ENCODE measurements at places on chromosomes 1 and 21. TPM values are rescaled to one million over a fixed set of nuclear protein-coding genes. Genes with fewer than 3 reads are reported as not detected.

DNA sequence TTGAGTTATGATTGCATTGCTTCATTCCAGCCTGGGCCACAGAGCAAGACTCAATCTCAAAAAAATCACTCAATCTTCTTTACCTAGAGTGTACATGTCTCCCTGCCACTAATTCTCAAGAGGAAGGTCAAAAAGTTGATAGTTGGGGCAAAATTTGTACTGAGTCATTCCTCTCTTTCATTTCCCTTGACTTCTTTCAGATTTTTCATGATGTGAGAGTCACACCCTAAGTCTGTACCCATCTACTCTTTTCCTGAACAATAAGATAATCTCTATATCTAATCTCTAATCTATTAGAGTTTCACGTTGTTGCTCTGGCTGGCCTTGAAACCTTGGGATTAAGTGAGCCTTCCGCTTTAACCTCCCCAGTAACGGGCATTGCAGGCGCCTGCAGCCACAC lies 1.1 kb upstream of the BRDT start:
- H3K4me1 ChIP-seq: peaks cover 15% of the 10 kb centered on the region
- H3K27me3 ChIP-seq: peaks cover 1% of the 10 kb centered on the region
- H3K36me3 ChIP-seq: no peaks in the 10 kb centered on the region
- no peak for DNase-seq

DNA sequence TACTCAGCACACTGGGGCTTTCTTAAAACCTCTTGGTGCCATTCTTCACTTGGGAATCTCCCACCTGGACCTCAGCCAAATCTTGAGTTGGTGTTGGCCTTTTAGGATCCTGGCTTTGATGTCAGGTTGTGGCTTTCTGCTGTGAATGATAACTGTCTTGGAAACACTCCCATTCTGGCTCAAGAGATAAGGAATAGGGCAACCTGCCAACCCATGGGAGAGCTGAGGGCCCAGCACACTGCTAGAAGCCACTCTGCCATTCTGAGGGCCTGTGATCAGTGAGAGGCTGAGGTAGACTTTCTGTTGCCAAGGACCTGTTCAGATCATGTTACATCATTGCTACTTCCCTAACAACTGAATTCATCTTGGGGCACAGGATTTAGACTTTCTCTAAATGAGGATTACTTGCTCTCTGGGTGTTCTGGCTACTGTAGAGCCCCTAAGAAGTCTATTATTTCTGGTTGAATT lies 45.8 kb downstream of the TTC39A start:
- H3K36me3 ChIP-seq: no peaks in the 10 kb centered on the region
- DNase-seq: no peak
- H3K4me3 ChIP-seq: no peak overlapping the region
- H3K4me1 ChIP-seq: peaks cover 13% of the 10 kb centered on the region

- H3K27me3 ChIP-seq: peaks cover 35% of the 10 kb centered on the region
- H3K36me3 ChIP-seq: no peaks in the 10 kb centered on the region
- H3K4me1 ChIP-seq: peaks cover 24% of the 10 kb centered on the region
Measured at GRCh38 chr21:38989745-38990423, 184.2 kb downstream of the ETS2 start.

GRCh38 chr1:201715801-201716741 lies 112.9 kb upstream of the IPO9 start:
- H3K36me3 ChIP-seq: no peaks in the 10 kb centered on the region
- DNase-seq: no peak
- no peak overlapping the region for H3K27ac ChIP-seq
- no peaks in the 10 kb centered on the region for H3K27me3 ChIP-seq
- no peaks in the 10 kb centered on the region for H3K4me1 ChIP-seq

- no peak for DNase-seq
- H3K27ac ChIP-seq: no peak overlapping the region
- peaks cover 8% of the 10 kb centered on the region for H3K4me1 ChIP-seq
Measured at GRCh38 chr1:204317170-204317569, 42.6 kb downstream of the PLEKHA6 start.

GRCh38 chr1:170734412-170735175 lies 70.7 kb downstream of the PRRX1 start:
- H3K27ac ChIP-seq: no peak overlapping the region
- no peaks in the 10 kb centered on the region for H3K4me1 ChIP-seq
- DNase-seq: no peak
- H3K4me3 ChIP-seq: no peak overlapping the region
- no peaks in the 10 kb centered on the region for H3K36me3 ChIP-seq

DNA sequence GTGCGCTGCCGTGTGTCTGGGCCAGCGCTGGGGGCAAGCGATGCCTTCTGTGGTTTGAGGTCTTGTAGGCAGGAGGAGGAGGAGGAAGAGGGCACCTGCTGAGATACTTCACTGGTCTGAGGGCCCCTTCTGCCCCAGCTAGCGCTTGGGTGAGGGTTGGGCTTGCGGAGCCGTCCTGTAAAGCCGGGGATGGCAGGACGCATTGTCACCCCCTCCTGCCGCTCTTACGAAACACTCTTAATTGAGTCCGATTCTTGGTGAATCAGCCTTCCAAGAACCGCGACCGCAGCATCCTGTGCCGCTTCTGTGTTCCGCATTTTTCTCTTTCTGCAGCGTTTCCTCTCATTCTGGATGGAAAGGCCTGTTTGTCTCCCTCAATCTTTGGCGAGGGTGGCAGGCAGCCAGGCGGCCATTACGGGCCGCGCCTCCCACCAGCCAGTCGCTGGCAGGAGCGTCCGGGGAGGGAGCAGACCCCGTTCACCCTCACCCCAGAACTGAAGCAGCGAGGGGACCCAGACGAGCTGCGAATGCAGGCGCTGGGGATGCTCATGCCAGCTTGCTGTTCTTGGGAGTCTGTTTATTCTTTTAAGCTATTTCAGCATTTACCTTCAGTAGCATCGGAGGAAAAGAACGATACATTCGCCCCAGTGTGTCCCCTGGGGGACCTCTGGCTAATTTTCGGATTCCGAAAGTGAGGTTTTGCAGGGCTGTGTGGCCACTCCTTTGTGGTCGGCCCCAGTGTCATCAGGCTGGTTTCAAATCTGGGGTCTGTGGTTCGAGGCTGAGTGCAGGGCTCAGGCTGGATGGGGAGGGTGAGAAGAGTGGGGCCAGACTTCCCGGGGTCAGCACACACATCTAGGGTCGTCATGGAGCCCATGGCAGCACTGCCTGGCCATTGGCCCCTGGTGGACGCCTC lies 62.7 kb downstream of the SKI start:
- H3K4me3 ChIP-seq: peak overlapping the region; percentile 76
- peak overlapping the region; percentile 95 for H3K27ac ChIP-seq
- H3K36me3 ChIP-seq: peaks cover 5% of the 10 kb centered on the region

GRCh38 chr1:2150801-2151200 lies 43.8 kb downstream of the FAAP20 start:
- DNase-seq: no peak
- no peak overlapping the region for H3K27ac ChIP-seq
- H3K36me3 ChIP-seq: peaks cover 4% of the 10 kb centered on the region
- H3K27me3 ChIP-seq: no peaks in the 10 kb centered on the region

- no peak overlapping the region for H3K27ac ChIP-seq
- no peak overlapping the region for H3K4me3 ChIP-seq
- H3K36me3 ChIP-seq: no peaks in the 10 kb centered on the region
Measured at GRCh38 chr21:37532868-37533780, 166.6 kb downstream of the DYRK1A start.

DNA sequence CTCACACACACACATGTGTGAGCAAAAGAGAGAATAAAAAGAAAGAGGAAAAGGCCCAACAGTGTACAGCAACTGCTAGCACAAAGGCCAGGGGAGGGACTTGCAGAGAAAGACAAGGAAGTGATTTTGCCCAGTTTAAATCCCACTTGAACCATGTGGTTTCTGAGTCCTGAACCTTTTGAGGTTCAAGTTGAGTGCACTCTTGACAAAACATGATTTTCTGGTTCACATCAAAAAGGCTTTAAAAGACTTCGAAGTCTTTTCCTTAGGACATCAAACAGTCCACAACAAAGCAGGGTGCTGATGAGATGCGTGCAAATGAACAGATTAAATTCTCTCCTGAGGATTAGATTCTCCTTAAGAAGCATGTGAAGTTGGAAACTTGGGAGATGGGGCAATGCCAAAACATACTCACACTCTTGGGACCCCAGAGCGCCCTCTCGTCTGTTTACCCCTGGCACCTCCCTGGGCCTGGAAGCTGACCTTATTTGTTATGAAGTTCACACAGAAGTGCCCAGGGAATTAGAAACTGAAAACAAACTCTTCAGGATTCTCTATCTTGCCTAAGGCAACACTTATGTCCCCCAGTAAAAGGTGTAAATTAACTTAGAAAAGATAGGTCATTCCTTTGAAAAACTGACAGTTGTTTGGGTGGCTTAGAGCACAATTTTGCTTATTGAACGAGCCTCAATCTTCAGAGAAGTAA lies 31.5 kb downstream of the RNF220 start:
- H3K27ac ChIP-seq: no peak overlapping the region
- no peak overlapping the region for H3K4me3 ChIP-seq
- no peaks in the 10 kb centered on the region for H3K36me3 ChIP-seq
- no peak for DNase-seq

DNA sequence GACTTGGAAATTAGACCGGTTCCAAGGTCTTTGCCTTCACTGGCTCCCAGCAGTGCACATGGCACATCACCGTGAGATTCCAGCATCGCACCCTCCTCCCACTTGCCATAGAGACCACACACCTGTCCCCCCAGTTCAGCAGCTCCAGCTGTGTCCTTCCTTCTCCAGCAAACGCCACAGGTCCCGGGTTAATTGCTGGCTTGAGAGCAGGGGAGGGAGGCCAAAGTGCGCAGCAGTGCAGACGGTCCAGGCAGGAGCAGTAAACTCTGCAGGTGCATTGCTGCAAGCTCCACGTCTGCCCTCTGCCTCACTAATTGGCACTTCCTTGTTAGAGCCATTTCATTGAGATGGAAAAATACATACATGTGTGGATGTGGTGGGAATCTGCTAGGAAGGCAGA lies 65.3 kb downstream of the KLHDC7A start:
- H3K4me1 ChIP-seq: no peaks in the 10 kb centered on the region
- H3K4me3 ChIP-seq: no peak overlapping the region
- no peaks in the 10 kb centered on the region for H3K36me3 ChIP-seq
- H3K27me3 ChIP-seq: peaks cover 32% of the 10 kb centered on the region
- DNase-seq: no peak

GRCh38 chr1:117312453-117313138 lies 54.7 kb upstream of the MAN1A2 start:
- H3K36me3 ChIP-seq: no peaks in the 10 kb centered on the region
- no peak overlapping the region for H3K4me3 ChIP-seq
- H3K27me3 ChIP-seq: peaks cover 1% of the 10 kb centered on the region
- H3K27ac ChIP-seq: no peak overlapping the region
- H3K4me1 ChIP-seq: peaks cover 2% of the 10 kb centered on the region

GRCh38 chr1:152244576-152245273 lies 20.7 kb upstream of the HRNR start:
- no peaks in the 10 kb centered on the region for H3K36me3 ChIP-seq
- no peaks in the 10 kb centered on the region for H3K4me1 ChIP-seq
- H3K27ac ChIP-seq: no peak overlapping the region
- H3K4me3 ChIP-seq: no peak overlapping the region

DNA sequence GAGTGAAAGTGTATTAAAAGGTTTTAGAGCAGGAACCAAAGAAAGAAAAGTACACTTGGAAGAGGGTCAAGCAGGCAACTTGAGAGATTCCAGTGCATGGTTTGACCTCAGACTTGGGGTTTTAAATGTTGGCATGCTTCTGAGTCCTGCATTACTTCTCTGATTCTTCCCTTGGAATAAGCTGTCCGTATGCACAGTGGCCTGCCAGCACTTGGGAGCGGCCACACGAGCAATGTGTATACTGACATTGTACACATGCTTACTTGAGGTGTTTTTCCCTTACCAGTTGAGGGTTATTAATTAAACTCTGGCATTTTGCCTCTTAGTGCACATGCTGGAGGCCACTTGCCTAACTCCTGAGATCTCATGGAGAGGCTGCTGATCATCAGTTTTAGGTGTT lies 786.6 kb upstream of the RGS18 start:
- H3K36me3 ChIP-seq: no peaks in the 10 kb centered on the region
- H3K4me1 ChIP-seq: no peaks in the 10 kb centered on the region
- no peak overlapping the region for H3K4me3 ChIP-seq
- no peaks in the 10 kb centered on the region for H3K27me3 ChIP-seq
- H3K27ac ChIP-seq: no peak overlapping the region

DNA sequence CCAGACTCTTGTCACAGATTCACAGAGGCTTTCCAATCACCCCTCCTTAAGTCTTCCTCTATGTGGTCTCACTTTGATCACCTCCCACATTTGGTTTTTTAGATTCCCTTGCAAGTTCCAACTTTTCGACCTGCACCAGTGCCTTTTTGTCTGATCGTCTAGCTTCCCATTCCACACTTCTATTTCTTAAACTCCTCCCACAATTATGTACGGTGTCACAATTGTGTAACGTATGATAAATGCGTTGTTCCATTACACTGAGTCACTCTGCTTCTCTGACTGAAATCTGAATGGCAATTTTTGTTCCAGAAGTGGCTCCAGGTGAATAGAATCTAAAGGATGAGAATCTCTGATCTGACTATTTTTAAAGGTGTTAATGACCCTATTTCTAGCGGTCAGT lies 320.1 kb downstream of the LMX1A start:
- no peaks in the 10 kb centered on the region for H3K27me3 ChIP-seq
- H3K27ac ChIP-seq: no peak overlapping the region
- H3K36me3 ChIP-seq: no peaks in the 10 kb centered on the region
- no peak overlapping the region for H3K4me3 ChIP-seq

DNA sequence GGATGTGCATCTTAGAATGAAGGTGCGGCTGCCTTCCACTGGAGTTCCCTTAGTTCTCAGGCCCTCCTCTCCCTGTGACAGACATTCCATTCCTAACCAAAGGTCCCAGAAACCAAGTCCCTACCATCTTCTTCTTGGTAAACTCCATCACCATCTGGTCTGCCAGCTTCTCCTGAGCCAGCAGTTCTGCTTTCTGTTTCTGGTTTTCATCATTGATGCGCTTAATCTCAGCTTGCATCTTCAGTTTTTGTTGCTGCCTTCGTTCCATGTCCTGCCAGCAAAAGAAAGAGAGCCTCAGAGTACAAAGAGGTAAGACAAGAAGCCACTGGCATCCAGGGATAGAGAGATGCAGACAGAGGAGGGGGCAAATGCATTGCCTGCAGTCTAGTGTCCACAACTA lies 18.0 kb upstream of the VSIG8 start:
- no peaks in the 10 kb centered on the region for H3K36me3 ChIP-seq
- H3K27ac ChIP-seq: no peak overlapping the region
- no peaks in the 10 kb centered on the region for H3K4me1 ChIP-seq
- DNase-seq: no peak
- H3K27me3 ChIP-seq: no peaks in the 10 kb centered on the region

GRCh38 chr1:226702318-226702956 lies 36.6 kb downstream of the ITPKB start:
- H3K4me1 ChIP-seq: peaks cover 79% of the 10 kb centered on the region
- no peak for DNase-seq
- H3K4me3 ChIP-seq: peak overlapping the region; percentile 83
- H3K36me3 ChIP-seq: peaks cover 56% of the 10 kb centered on the region
- peak overlapping the region; percentile 97 for H3K27ac ChIP-seq
- no peaks in the 10 kb centered on the region for H3K27me3 ChIP-seq

GRCh38 chr1:204415351-204415750 lies 3.7 kb upstream of the PPP1R15B start:
- H3K36me3 ChIP-seq: peaks cover 12% of the 10 kb centered on the region
- H3K4me1 ChIP-seq: peaks cover 44% of the 10 kb centered on the region
- no peaks in the 10 kb centered on the region for H3K27me3 ChIP-seq
- H3K27ac ChIP-seq: no peak overlapping the region
- DNase-seq: no peak

Gene RLF
- 21.2 TPM for total RNA-seq

Gene BEND5
- total RNA-seq: 62.6 TPM

Gene RGS16
- 35.6 TPM for total RNA-seq

Gene BRDT
- not detected for total RNA-seq

Gene ATP6V1G3
- total RNA-seq: not detected

Gene TCEA3
- total RNA-seq: 8.3 TPM

Gene PRAMEF26
- total RNA-seq: not detected

Gene DIRAS3
- 0.20 TPM for total RNA-seq

Gene CELA3A
- total RNA-seq: not detected

Gene PRR9
- total RNA-seq: not detected
